ENCODE measurements at places on chromosomes 7 and 10. TPM values are rescaled to one million over a fixed set of nuclear protein-coding genes. Genes with fewer than 3 reads are reported as not detected.

The BAZ1B gene
- total RNA-seq: 105 TPM

The HTR5A gene
- total RNA-seq: not detected

The IFIT1B gene
- not detected for total RNA-seq

The ZNF117 gene
- total RNA-seq: 5.8 TPM

Measured in T-helper 2 cell treated with Interferon-gamma antibody and Interleukin-4, amounts not matched to agents 100 ng/mL and 5 ng/mL, for 36 hours (primary cell).